GM23248 (cell line): ENCODE measurements at places on chromosomes 11 and 22.

DNA sequence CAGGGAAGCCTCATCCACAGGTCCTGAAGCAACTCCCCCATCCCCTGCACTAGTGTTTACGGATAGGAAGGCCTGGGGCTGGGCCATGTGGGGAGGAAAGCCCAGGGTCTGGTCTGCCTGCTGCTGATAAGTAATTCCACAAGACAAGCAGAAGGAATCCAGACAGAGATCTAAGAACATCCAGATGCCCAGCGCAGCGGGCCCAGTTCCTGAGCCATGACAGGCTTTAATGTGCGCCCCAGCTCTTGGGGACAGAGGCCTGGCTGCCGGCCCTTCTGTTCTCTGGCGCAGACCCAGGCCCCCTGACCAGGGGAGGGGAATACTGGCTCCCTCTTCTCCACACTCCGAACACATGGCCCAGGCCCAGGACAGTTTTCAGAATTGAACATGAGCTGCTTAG is 28.8 kb upstream of the ETS1 start:
- no peak for DNase-seq

- DNase-seq, result peak; percentile 66
These were observed 6.0 kb upstream of the MAPK11 start for GRCh38 chr22:50276143-50276542.

DNA sequence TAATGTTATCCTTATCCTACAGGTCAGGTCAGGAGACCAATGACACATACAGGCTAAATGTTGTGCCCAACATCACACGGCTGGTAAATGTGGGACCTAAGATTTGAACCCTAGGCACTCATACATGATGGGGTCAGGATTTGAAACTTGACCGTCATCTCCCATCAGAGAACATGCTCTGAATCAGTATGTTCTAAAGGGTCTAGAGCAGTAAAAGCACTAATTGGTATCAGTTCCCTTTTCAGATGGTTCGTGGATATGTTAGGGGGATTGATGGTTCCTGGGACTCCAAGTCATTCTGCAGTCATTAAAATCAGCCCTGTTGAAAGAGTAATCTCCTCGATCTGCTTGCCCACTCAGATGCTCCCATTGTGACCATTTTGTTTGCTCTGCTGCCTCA is 65.5 kb downstream of the BMAL1 start:
- DNase-seq, result no peak

DNA sequence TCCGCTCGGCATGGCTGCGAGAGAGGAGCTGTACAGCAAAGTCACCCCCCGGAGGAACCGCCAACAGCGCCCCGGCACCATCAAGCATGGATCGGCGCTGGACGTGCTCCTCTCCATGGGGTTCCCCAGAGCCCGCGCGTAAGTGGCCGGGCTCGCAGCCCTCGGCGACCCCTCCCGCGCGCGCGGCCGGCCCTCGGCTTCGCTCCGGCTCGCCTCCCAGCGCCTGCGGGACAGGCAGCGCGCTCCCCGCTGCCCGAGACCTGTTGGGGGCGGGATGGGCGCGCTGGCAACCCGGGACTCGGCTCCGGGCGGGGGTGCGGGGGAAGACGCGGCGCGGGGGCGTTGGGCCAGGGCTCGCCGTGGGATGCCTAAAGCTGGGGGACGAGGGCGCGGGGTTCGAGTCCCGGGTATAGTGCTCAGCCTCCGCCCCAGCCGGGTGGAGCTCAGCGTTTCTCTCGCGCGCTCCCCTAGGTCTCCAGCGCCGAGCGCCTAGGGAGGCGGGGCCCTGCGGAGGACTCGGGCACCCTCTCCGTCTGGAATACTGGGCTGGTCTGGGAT is 630 bp downstream of the UBASH3B start:
- DNase-seq, result peak; percentile 88

DNA sequence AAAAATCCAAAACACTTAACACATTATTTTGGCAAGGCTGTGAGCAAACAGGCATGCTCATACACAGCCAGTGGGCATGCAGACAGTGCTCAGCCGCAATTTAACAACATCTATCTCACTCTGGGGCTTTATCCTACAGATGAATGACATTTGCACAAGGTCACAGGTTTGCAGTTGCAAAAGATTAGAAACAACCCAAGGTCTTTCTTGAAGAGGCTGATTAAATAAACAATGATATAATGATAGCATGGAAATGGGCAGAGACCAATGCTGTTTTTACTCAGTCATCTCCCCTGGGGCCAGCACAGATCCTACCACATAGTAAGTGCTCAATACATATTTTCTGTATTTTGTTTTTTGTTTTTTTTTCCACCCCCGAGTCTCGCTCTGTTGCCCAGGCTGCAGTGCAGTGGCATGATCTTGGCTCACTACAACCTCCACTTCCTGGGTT is 9.4 kb downstream of the A4GALT start:
- DNase-seq, result no peak

DNA sequence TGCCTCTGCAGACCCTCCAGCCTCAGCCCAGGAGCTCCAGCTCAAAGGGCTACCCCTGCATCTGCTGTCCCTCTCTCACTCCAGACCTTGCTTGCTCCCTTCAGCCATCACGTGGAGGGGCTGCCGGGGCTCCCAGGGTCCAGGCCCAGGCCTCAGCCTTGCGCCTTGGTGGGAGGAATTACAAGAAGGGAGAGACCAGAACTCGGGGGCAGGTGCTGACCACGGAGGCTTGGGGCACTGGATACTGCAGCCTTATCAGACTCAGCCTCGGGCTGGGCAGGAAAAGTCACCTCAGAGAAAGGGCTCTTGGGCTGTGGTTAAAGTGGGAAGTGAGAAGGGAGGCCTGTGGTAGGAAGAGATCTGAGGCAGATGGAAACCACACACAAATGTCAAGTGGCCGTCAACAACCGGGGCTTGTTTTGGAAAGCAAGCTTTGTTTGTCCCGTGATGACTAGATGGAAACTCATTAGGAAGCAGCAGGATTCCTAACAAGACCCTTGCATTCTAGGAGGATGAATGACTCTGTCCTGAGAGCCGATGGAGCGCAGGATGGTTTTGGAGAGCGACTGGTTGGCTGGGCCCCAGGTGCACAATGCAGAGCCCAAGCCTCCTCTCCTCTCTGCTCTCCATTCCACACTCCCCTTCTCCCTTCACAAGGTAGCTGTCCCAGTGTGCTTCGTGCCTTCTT is 1321.7 kb downstream of the TBC1D22A start:
- no peak for DNase-seq

DNA sequence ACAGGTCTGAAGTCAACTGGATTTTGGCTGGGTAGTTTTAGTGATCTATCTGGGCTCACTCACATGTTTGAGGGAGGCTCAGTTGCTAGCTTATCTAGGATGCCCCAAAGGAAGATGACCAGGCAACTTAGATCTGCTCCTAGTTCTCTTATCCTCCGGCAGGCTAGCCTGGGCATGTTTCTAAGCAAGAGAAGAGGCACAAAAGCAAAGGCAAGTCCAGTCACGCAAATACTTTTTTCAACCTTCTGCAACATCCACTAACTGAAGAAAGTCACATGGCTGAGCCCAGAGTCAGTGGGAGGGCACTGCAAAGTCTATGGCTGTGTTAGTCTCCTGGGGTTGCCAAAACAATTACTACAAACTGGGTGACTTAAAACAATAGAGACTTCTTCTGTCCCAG is 32.9 kb upstream of the FSHB start:
- no peak for DNase-seq

DNA sequence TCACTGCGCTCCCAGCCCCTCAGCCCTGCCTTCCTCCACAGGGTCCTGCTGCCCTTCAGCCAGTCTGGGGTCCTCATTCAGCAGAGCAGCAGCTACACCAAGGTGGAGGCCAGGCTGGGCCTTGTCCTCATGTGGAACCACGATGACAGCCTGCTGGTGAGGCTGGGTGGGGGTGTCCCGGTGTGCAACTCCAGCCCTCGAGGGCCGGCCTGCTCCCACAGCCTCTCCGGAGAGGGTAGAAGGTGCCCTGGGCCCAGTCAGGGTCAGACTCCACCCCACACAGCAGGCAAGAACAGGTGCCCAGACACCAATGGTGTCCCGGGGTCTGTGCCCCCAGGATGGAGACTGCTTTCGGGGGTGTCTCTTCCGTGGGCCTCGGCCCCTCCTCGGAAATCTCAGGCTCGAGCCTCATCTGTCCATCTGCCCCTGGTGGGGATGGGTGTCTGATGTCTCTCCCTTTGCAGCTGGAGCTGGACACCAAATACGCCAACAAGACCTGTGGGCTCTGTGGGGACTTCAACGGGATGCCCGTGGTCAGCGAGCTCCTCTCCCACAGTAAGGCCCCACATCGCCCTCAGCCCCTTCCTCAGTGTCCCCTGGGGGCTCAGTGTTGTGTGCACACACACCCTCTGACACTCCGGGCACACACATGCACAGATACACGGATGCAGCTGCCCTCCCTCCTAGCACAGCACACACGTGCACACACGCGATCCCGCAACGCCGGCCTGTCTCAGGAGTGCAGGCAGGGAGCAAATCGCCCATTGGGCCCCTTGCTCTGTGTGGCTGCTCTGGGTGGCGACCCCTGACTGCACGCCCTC is 4.9 kb downstream of the MUC5AC start:
- DNase-seq, result no peak

GRCh38 chr11:117010808-117011540 is 87.3 kb downstream of the SIK3 start:
- peak; percentile 96 for DNase-seq

DNA sequence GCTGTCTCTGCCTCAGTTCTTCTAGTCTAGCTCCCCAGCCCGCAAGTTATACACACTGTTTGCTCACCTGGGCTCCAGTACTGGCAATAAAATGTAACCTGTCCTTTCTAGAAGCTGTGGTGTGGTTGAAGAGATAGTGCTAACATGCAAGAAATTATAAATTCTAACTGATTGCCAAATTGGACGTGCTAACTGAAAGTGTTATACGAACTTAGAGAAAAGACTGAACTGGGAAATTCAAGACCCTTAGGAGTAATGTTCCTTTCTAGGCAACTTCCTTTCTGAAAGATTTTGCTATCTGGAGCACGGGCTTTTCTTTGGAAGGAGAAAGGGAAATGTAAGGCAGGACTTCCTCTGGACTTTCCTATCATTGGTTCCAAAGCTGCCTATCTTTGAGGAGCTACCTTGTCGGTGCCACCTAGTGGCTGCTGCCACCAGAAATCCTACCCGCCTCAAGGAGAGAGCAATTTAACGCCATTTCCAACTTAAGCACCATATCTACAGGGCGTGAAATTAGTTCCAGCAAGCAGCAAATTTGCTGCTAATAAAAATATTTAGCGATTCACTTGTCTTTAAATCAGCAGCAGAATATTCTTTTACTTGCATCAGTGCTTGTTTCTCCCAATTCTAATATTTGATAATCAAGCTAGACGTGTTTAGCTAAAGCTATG is 12.7 kb upstream of the TMEM218 start:
- DNase-seq, result peak; percentile 64

- DNase-seq, result peak; percentile 68
These were observed 196.3 kb downstream of the BUD13 start for GRCh38 chr11:116576526-116576925.

GRCh38 chr11:118918686-118919280 is 6.9 kb downstream of the BCL9L start:
- DNase-seq, result peak; percentile 68

DNA sequence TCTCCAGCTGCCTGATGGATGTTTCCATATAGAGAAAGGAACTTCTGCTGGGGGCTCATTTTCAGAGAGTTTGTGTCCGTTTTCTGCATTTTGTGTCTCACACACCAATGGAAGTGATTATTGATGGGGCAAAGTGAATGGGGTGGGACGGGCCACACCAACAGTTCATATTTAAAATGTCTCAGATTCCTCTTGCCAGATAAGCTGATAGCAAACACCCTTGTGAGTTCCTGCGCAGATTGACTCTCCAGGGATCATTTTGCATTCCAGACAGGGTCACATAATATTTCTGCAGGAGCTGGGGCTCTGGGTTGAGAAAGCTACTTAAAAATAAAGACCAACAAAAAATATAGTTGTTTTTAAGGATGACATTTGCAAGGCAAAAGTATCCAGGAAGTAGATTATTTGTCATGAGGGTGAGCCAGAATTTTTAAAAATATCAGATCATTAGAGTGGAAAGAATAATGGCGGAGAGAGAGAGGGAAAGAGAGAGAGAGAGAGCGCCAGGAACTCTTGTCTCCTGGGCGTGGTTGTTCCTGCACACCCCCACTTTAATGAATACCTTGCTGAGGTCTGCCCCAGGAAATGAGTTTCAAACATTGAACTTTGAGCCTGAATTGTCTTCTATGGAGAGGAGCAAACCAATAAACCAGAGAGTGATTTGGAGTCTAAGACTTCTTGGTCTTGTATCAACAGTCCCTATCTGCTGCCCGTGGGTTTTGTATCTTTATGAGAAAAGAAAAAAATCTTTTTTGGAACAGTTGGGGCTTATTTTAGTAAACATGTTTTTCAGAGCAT is 33.3 kb downstream of the MICAL2 start:
- no peak for DNase-seq

GRCh38 chr11:93288767-93289166 is 41.8 kb upstream of the DEUP1 start:
- no peak for DNase-seq

- DNase-seq, result no peak
These were observed 1.4 kb downstream of the GNB1L start for GRCh38 chr22:19853058-19853878.

GRCh38 chr11:8223513-8223900 is 40.2 kb downstream of the LMO1 start:
- peak; percentile 63 for DNase-seq

DNA sequence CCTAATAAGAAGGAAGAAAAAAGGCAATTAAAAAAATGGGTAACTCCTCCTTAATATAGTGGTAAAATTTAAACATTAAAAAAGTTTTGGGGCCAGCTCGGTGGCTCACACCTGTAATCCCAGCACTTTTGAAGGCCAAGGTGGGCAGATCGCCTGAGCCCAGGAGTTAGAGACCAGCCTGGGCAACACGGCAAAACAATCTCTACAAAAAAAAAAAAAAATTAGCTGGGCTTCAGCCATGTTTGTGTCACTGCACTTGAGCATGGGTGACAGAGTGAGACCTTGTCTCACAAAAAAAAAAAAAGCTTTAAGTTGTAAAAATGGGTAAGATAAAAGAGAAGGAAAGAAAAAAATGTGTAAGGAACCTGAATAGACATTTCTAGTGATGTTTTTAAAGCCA is 11.3 kb upstream of the FBXO3 start:
- DNase-seq, result no peak

DNA sequence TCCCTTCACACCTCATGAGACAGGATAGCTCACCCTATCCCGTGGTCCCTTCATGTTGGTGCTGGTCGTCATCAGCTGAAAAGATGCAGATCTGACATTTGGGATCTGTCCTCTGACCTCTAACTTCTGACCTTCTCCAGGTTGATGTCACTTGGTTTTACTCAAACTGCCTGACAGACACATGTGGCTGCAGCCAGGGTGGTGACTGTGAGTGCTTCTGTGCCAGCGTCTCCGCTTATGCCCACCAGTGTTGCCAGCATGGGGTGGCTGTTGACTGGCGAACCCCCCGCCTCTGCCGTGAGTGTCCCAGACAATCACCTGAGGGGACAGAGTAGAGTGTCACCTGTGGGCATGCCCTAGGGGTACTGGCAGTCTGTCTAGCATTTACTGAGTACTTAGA is 49.7 kb downstream of the OTOG start:
- DNase-seq, result no peak

- peak; percentile 21 for DNase-seq
These were observed 78.9 kb upstream of the POU2AF2 start for GRCh38 chr11:111166598-111166997.

- peak; percentile 12 for DNase-seq
These were observed 2.5 kb downstream of the SELENOM start for GRCh38 chr22:31104869-31105268.
